ENCODE measurements at places on chromosomes 7 and 10.

- no peak for DNase-seq
Observed at GRCh38 chr10:60466267-60467201, 76.9 kb upstream of the ANK3 start.

DNA sequence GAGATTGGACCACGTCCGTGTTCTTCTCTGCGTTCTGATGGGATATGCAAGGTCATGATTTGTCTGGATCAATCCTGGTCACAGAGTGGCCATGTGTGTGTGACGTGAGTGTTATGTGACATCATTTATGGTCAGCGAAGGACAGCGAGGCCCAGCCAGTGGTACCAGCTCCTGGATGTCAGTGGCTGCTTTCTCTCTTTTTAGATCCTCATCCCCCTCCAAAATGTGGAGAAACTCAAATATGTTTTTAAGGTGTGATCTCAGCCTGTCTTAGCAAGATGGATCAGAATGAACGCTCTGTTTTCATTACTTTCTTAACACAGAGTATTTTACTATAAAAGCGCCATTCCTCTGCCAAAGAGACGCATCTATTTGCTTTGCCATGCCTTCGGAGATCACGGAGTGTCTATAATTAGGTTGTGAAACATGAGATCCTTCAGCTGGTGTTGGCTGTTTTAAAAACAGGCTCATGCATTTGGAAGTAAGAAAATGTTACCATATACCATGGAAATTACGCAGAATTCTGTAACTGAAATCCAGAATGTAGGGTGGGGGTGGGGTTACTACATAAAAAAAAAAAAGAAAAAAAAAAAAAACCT is 245.5 kb upstream of the TCERG1L start:
- no peak for DNase-seq

DNA sequence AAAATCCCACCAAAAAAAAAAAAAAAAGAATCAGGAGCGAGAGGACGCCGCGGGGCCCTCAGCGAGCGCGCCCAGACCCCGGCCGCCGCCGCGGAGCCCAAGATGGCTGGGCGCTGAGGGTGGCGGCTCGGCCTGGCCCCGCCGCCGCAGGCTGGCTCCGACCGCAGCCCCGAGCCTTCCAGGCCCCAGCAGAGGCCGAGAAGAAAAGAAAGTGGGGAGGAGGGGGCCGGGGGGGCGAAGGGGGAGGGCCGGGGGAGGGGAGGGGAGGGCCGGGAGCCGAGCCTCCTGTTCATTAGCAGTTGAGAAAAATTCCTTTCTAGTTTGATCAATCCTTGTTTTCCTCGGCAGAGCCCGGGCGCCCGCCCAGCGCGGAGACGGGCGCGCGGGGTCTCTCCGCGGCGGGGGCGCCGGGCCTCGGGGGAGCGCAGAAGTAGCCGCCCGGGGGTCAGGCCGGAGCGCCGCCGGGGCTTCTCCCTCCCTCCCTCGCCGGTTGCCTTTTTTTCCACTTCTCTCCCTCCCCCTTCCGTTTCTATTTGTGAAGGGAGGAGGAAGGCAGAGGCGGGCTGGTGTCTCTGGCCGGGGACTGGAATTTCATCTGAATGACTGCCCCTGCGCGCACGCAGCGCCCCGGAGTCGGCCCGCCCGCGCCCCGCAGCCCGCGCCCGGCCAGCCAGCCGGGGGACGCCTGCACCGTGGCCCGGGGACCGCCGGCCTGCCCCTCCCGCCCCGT is 778 bp upstream of the TRIM8 start:
- peak; percentile 32 for DNase-seq

GRCh38 chr10:78342827-78343653 is 309.4 kb downstream of the RPS24 start:
- DNase-seq = no peak

DNA sequence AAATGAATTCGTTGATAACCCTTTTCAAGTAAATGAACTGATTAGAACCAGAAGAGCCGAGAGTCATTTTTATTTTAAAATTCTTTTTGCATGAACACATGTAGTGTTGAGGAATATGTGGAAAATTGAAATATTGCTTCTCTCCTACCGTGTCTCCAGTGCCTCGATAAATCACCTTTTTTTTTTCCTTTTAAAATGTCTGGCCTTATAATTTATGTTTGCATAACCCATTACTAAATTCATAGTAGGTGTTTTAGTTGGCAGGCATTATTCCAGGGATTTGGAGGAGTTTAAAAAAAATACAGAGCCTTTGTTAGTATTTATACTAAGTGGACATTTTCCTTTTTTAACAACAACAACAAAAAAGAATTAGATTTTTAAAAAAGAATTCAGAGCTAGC is 115.6 kb downstream of the CUX1 start:
- no peak for DNase-seq

- peak; percentile 23 for DNase-seq
Observed at GRCh38 chr7:2040893-2041270, 191.9 kb downstream of the MAD1L1 start.

DNA sequence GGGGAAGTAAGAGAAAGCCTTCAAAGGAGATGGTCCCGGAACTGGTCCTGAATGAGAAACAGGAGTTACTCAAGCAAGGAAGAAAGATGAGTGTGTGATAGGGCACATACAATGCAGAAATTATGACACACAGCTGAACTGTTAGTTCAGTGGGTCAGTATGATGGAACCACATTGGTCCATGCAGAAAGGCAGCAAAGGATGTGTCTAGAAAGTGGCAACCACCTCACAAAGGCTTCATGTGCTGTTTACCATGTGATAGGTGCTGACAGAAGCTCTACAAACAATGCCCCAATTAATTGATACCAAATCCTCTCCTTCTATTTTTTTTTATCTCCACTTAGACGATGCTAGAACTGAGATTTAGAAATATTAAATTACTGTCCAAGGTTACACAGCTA is 258.3 kb downstream of the RELN start:
- no peak for DNase-seq

- DNase-seq = no peak
Observed at GRCh38 chr7:65509368-65510186, 135.9 kb downstream of the ZNF92 start.

- no peak for DNase-seq
Observed at GRCh38 chr7:149257146-149257545, 4.8 kb upstream of the ZNF783 start.

GRCh38 chr10:95445223-95445836 is 115.8 kb downstream of the SORBS1 start:
- no peak for DNase-seq

GRCh38 chr10:119316729-119317097 is 109.3 kb downstream of the GRK5 start:
- no peak for DNase-seq

GRCh38 chr10:48626986-48627731 is 22.3 kb upstream of the ARHGAP22 start:
- no peak for DNase-seq

- DNase-seq = no peak
Observed at GRCh38 chr10:79340646-79341244, 6.5 kb upstream of the PPIF start.

GRCh38 chr10:15255961-15256360 is 87.5 kb upstream of the NMT2 start:
- DNase-seq = no peak

GRCh38 chr10:129101232-129101980 is 365.6 kb upstream of the MGMT start:
- no peak for DNase-seq

DNA sequence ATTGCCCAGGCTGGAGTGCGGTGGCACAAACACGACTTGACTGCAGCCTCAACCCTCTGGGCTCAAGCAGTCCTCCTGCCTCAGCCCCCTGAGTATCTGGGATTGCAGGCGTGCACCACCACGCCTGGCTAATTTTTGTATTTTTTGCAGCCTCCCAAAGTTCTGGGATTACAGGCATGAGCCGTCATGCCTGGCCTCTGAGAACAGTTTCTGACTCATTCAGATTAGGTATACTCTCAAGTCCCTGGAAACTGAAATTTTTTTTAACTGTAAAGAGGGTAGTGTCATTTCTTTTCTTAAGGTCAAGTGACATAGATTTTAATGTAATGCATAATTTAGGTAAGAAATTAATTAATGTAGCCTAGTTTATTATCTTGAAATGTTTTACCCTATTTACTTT is 104.7 kb downstream of the SEPTIN7 start:
- no peak for DNase-seq

- no peak for DNase-seq
Observed at GRCh38 chr7:142231716-142232115, 26.1 kb downstream of the PRSS58 start.

- peak; percentile 11 for DNase-seq
Observed at GRCh38 chr7:149883452-149883861, 9.7 kb downstream of the ATP6V0E2 start.

GRCh38 chr7:26090927-26091519 is 61.0 kb upstream of the NFE2L3 start:
- DNase-seq = peak; percentile 43

DNA sequence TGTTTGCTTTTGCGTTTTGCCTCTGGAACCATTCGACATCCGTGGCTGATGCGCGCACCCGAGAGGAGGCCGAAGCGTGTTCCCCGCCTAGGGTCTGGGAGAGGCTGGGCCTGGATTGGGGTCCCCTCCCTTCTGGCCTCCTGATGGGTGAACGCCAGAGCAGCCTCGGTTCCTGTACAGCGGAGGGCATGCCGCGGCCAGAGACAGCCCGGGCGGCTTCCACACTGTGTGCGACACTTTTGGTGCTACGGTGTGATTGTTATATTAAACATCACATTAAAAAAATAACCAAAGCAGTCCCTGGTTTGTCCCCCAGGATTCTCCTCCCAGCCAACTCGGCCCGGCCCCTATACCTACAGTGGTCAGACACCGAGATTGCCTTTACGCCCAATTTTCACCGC is 3.7 kb upstream of the HOXA7 start:
- DNase-seq = no peak

- no peak for DNase-seq
Observed at GRCh38 chr10:88911116-88911515, 31.1 kb downstream of the STAMBPL1 start.

GRCh38 chr7:66815951-66816350 is 75.4 kb downstream of the RABGEF1 start:
- no peak for DNase-seq

DNA sequence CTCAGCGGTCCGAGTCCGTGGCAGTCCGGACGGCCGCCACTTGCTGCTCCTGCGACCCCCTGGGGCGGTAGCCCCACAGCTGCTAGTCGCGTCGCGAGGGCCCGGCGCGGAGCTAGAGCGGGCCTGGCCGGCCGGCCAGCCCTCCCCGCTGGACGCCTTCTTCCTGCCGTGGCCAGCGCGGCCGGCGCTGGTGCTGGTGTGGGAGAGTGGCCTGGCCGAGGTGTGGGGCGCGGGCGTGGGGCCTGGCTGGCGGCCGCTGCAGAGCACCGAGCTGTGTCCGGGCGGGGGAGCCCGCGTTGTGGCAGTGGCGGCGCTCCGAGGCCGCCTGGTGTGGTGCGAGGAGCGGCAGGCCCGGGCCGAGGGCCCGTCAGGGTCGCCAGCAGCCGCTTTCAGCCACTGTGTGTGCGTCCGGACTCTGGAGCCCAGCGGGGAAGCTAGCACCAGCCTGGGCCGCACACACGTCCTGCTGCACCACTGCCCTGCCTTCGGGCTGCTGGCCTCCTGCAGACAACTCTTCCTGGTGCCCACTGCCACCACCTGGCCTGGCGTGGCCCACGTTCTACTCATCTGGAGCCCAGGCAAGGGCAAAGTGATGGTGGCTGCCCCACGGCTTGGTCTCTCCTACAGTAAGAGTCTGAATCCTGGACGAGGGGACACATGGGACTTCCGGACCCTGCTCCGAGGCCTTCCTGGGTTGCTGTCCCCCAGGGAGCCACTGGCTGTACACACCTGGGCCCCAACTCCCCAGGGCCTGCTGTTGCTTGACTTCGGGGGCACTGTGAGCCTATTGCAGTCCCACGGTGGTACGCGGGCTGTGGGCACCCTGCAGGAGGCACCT is 631 bp downstream of the HPS6 start:
- no peak for DNase-seq

GRCh38 chr10:60518745-60519144 is 129.1 kb upstream of the ANK3 start:
- peak; percentile 73 for DNase-seq

DNA sequence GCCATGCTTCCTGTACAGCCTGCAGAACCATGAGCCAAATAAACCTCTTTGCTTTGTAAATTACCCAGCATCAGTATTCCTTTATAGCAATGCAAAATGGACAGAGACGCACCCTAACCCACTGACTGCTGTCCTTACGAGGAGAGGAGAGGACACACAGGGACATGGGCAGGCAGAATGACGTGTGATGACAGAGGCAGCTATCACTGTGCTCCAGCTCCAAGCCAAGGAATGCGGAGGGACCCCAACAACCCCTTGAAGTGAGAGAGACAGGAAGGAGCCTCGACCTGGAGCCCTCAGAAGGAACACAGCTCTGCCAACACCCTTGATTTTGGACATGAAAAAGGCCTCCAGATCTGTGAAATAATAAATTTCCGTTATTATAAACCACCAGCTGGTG is 46.6 kb upstream of the EBF3 start:
- no peak for DNase-seq

DNA sequence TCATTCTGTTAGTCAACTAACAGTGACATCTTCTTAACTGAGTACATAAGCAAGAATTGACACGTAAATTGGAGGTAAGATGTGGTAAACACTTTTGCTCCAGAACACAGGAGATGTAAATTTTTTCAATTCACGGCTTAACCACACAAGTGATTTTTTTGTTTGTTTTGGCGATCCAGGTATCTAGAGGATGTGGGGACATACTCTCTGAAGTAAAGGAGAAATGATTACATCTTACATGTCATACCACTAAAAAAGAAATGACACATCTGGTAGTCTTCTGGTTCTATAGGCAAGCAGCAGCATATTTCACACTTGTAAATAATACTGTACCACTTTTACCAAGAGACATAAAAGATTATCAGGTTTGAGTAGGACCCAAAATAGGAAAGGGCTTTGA is 200.3 kb upstream of the ZWINT start:
- no peak for DNase-seq

- DNase-seq = no peak
Observed at GRCh38 chr10:30686708-30687107, 57.2 kb upstream of the LYZL2 start.

DNA sequence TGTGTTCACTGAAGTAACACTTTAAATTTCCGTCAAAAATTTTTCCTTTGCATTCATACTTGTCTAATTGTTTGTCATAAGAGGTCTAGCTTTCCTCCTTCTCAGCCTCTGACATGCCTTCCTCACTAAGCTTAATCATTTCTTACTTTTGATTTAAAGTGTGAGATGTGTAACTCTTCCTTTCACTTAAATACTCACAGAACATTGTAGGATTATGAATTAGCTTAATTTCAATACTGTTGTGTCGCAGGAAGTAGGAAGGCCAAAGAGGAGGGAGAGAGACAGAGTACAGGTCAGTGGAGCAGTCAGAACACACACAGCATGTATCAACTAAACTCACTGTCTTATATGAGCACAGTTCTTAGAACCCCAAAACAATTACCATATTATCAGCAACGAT is 99.0 kb downstream of the SRPK2 start:
- DNase-seq = no peak

- no peak for DNase-seq
Observed at GRCh38 chr10:109886037-109886780, 37.1 kb downstream of the XPNPEP1 start.

Data from COR-L47 (cell line).